ENCODE measurements at places on chromosomes 2 and 18.

DNA sequence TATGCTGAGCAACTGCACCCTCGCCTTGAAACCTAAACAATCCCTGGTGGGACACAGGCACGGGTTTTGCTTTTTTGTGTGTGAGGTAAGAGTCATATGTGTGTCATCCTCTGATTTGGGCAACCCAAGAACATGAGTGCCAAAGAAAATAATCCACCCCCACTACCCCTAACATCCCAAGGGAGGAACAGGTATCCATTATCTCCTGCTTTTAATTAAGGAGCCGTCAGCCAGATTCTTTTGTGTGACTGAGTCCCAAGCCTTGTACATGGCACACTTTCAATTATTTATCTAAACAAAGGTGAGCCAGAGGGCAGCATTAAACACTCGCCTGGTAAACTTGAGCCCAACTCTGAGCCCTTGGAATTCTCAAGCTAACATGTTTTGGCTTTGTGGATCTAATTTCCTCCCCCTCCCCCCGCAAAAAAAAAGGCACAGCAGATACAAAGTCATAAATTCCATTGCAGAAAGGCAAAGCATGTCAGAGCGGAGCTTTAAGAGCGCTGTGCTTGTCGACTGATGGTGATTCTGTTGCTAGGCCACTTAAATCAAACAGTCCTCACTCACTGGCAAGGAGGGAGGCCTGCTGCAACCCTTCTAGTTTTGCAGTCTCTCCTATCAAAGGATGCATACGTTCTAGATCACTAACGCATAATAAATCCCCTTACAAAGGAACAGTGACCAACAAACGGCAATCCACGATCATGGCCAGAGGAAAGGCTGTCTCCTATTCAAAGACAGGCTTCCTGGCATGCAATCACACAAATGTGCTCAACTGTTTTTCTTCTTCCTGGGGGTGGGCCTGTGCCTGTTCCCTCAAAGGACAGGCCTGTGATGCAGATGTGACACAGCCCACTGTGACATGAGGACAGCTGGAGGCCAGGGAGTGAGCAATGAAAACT is 143.5 kb upstream of the LMAN1 start:
- DNase-seq: no peak

DNA sequence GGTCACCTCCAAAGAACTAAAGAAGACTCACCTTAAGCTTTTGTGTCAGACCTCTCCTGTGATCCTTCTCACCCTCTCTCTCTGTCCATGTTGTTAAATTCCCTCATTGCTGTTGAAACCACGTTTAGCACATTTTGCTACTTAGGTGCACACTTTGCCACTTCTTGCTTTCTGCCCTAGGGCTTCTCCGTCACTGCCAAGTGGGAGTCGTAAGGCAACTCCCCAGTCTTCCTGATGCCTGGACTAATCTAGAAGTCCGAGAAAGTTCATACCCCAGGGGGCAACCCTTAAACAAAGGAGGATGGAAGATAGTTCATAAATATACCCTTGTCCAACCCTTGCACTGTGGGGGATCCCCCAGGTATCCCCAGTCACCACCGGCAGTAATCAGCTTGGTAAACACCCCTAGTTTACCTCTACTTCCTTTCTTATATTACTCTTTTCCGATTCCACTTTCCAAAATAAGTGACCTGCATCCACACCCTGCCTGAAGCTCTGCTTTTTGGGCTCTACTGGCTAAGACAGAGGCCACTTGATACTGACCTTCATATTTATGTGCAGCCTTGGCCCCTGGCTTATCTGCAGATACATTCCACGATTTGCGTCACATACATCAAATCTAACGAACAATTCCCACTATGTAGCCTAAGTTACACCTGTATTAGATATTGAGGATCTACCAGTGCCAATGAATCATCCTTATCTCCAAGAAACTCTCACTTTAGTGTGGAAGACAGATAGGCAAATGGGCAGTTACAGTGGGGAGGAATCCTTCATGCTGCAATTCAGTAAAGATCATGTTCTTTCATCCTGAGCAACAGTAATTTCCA is 776.2 kb downstream of the RNF144A start:
- no peak for DNase-seq

- no peak for DNase-seq
These were observed 134.0 kb upstream of the CCDC68 start for GRCh38 chr18:55093295-55093694.

DNA sequence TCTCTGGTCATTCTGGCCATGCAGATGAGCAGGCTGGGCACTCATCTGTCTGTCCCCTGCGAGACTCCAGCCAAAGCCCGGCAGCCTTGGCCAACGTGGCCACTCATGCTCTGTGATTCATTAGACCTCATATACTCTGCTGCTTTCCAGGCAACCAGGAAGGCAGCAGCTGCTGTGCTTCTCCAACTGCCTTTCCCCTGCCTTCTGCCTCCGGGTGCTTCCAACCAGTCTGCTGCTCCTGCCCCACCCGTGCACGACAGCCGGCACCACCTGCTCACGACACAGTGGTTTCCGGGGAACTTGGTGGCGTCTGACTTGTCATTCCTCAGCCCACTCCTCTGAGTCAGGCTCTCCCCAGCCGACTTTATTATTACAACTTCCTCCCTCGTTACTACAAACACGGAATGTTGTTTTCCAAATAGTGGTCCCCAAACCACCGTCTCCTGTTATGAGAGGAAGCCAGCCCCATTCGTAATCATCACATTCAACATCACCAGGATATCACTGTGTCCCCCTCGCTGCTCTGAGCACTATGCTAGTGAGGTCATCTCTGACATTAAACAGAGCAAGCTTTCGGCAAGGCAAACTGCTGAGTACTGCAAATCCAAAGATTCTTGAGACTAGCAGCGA is 392.4 kb downstream of the ALK start:
- no peak for DNase-seq

DNA sequence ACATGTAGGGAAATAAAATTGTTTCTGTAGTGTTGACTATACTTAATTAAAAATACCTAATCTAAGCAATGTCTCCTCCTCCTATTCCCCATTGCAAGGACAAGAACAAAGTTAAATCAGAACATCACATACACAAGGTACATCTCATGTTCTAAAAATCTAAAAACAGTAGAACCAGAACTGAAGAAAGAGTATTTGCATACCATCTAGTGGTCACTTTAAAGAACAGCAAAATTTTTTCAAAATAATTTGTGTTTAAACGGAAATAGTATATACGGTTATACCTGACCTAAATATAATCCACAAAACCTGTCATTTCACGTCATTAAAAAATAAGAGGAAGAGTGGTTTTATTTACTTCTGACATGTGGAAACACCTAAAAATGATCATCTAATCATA is 294.3 kb upstream of the KCNH7 start:
- DNase-seq: no peak

DNA sequence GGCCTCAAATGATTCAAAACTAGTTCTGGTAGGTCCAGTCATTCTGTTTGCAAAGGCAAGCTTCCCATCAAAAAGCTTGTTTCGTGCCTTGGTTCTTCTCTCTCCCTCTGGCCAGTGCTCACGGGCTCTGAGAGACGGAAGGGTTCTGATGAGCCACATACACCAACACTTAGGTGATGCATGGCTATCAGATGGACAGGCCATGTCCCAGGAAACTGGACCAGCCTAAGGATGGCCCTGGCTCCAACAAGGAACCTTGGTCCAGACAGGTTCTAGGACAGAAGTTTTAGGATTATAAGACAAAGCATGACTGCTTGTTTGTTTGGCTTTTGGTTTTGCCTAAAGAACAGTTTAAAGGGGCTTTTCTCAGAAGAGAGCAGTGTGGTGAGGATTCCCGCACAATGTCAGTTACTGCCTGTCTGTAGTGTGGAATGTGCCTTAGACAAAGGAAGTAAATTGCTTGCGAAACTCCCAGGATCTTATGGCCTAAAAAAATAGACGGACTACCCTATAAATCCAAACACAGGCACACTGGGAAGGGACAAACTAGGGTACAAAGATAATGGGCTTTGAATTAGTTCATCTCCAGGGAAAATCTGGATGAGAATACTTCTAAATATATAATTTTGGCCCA is 10.3 kb downstream of the CYP1B1 start:
- no peak for DNase-seq
